ENCODE measurements at places on chromosomes 13 and 19.

DNA sequence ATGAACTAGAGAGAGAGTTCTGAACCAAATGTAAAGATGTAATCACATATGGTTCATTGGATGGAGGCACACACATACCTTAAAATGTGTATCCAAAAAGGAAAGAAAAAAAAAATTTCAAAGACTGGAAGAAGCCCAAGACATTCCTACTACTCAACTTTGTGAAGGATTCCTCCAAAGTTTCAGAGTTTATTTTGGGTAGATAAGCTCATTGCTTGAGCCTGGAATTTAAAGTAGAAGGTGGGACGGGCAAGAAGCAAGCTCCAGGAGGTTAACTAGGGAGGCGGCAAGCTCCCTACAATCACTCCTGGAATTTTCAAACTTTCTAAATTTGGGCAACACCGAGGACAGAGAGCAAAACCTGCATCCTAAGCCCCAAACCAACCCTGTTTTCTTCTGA, 1.9 kb downstream of the TSHZ3 start:
- DNase-seq = no peak

DNA sequence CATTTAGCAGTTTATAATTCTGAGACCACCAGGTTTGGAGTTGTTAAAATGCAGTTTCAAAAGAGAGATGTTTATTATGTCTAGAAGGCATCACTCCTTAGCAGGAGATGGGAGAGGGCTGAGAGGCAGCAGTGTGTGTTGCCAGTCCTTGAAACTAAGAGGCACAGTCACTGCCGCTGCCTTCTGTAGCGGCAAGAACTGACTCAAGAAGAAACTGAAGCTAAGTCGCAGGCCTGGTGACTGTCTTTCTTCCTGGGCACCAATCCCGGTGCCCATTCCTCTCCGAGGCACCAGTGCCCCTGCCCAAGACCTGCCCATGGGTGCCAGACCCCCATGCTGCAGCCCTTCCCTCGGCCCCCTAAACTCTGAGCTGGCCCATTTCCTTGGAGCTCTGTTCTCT, 20.1 kb downstream of the N4BP2L1 start:
- DNase-seq = no peak

DNA sequence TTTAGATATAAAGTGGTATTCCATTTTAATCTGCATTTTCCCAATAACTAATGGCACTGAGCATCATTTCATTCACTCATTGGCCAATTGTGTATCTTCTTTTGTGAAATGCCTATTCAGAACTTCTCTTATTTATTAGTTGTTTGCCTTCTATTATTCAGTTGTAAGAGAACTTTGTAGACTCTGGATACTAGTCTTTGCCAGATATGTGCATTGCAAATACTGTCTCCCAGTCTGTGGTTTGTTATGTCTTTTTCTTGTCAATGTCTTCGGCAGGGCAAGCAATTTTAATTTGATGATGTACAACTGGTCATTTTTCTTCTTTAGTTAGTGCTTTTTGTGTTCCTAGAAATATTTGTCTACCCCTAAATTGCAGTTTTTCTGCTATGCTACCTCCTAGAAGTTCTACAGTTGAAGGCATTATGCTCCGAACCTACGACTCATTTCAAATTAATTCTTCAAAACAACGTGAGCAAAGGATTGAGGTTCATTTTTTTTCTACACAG, 115.9 kb downstream of the TSHZ3 start:
- no peak for DNase-seq

- no peak for DNase-seq
These were observed 1.8 kb downstream of the ZFR2 start for GRCh38 chr19:3866910-3867638.

DNA sequence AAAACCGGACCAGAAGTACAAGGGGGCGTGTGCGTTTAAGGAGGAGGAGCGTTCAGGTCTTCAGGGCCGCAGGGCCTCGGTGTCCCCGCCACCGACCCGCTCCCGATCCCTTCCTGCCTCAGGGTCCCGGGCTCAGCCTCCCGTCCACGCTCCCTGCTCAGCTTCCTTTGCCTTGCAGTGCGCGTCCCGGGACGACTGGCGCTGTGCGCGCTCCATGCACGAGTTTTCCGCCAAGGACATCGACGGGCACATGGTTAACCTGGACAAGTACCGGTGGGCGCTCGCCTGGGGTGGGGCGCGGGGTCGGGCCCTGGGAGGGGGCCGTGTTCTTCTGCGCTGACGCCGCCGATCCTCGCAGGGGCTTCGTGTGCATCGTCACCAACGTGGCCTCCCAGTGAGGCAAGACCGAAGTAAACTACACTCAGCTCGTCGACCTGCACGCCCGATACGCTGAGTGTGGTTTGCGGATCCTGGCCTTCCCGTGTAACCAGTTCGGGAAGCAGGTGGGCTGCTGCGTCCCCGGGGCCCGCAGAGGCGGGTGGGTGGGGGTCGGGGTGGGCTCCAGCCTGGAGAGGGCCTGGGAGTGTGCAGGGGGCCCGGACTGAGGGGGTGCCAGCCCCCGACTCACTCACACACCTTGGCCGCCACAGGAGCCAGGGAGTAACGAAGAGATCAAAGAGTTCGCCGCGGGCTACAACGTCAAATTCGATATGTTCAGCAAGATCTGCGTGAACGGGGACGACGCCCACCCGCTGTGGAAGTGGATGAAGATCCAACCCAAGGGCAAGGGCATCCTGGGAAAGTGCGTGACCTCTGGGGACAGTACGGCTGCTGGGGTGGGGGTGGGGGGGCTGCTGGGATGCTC, 1.4 kb downstream of the GPX4 start:
- no peak for DNase-seq

- DNase-seq = no peak
These were observed 94.2 kb downstream of the ZDHHC20 start for GRCh38 chr13:21364916-21365315.

DNA sequence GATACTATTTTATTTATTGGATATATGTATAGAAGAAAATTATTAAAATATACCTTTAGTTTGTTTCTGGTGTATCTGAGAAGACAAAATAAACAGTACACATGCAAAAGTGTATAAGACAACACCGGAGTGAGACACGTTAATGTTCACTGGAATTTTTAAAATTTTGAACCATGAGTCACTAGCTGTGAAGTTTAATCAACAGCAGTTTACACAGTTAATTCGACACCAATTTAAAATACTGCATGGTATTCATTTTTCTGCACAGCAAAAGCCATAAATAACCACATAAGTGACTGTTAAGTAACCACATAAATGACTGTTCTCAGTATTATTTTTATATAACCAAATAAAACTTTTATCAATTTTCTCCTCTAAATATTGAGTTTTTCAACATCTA, 418.7 kb upstream of the NBEA start:
- no peak for DNase-seq

GRCh38 chr13:66835040-66835628, 395.0 kb downstream of the PCDH9 start:
- DNase-seq = no peak

DNA sequence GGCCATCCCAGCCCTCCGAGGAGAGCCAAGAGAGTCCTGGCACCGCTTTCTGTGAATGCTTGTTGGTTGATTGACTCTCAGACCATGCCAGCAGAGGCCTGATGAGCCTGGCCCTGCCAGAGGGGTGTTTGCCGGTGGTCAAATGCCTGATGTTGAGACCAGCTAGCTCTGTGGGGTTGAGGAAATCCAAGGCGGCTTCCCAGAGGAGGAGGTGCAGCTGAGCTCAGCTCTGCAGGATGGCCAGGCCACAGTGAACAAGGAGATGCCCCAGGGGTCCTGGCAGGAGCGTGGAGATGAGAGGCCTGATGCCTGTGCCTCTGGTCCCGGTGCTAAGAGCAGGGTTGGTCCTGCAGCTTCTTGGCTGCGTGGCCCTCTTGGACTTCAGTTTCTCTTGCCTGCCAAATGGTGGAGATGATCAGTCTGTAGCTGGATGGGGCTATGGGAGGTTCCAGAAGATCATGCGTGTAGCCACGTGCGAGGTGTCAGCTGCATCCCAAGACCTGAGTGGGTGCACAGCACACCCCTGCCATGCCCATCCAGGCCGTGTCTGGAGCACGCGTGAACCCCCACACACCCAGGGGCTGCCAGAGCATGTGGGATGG, 16.8 kb downstream of the NFIC start:
- DNase-seq = no peak

GRCh38 chr13:25067064-25067463, 28.9 kb upstream of the PABPC3 start:
- DNase-seq = no peak

GRCh38 chr13:35961002-35961401, 170.2 kb downstream of the DCLK1 start:
- no peak for DNase-seq

DNA sequence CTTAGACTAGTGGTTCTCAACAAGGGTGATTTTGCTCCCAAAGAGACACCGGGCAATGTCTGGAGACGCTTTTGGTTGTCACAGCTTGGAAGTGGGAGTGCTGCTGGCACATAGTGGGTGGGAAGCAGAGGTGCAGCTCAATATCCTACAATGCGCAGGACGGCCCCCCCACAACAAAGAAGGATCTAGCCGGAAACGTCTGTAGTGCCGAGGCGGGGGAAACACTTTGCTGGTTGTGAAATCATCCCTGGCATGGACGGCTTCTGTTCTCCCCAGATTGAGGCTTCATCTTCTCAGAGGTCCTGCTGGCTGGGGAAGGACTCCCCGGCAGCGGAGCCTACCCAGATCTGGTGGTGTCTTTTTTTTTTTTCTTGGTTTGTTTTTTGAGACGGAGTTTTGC, 13.4 kb upstream of the SYT5 start:
- DNase-seq = no peak

- no peak for DNase-seq
These were observed 25.0 kb downstream of the ERCC5 start for GRCh38 chr13:102870677-102871415.

DNA sequence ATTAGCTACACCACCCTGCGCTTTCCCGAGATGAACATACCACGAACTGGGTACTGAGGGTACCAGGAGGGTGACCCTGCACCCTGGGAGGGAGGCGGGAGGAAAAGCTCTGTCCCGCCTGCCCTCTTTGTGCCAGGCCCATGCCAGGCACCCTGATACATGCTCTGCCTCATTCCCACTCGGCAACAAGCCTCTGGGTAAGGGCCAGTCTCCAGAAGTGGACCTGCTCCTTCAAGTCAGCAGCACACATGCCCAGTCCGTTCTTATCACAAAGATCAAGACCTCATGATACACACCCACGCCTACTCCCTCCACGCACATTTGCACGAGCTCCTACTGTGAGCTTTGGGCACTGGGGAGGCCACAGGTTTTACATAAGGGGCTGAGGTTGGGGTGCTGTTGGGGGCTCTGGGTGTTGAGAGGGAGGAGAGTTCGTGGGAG, 2.0 kb upstream of the FFAR1 start:
- DNase-seq = no peak

GRCh38 chr19:31054430-31054829, 294.8 kb downstream of the TSHZ3 start:
- peak; percentile 0 for DNase-seq

GRCh38 chr13:51096131-51096530, 14.9 kb downstream of the C13orf42 start:
- DNase-seq = no peak

DNA sequence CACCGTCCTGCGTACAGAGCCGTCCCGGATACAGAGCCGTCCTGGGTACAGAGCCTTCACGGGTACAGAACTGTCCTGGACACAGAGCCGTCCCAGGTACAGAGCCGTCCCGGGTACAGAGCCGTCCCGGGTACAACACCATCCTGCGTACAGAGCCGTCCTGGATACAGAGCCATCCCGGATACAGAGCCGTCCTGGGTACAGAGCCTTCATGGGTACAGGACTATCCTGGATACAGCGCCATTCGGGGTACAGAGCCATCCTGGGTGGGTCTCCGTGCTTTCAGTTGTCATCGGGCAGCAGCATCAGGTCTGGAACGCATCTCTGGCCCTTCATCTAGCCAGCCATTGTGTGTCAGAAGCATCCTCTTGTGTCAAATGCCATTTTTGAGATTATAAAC, 222.3 kb upstream of the SOX1 start:
- no peak for DNase-seq

- no peak for DNase-seq
These were observed 8.5 kb downstream of the UBXN6 start for GRCh38 chr19:4449022-4449638.

GRCh38 chr13:91311491-91311890, 36.0 kb upstream of the MIR17HG start:
- DNase-seq = no peak

DNA sequence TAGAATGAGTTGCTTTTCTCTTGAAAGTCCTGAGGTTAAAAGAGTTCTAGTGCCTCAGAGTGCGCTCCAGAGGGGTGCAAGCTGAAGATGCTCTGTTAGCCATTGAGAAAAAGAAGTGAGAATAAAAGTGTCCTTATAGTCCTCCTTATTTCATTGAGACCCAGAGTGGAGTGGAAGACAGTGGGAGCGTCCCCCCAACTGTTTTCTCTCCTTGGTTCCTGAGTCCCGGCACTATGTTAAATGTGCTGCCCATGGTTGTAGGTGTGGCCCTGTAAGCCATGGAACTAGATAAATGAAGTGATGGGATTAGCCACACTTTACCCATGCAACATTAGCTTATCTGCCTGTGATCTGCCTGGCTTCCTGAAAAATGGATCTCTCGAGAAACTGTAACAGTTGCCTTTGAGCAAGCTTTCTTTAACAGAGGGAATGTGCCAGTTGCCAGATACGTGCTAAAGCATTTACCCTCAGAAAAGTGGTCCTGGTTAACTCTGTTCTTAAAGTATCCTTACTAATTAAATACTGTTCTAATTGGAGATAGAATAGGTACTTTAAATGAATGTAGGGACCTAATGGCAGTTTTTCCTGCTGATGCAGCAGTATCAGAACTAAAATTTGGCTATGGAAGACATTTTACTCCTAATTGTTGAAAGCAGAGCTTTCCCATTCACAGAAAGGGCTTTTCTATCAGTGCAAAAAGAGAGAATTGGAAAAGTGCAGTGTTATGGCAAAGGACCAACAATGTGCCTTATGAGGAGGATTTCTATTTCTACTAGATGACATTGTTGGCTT, 21.4 kb upstream of the PSG9 start:
- DNase-seq = no peak

DNA sequence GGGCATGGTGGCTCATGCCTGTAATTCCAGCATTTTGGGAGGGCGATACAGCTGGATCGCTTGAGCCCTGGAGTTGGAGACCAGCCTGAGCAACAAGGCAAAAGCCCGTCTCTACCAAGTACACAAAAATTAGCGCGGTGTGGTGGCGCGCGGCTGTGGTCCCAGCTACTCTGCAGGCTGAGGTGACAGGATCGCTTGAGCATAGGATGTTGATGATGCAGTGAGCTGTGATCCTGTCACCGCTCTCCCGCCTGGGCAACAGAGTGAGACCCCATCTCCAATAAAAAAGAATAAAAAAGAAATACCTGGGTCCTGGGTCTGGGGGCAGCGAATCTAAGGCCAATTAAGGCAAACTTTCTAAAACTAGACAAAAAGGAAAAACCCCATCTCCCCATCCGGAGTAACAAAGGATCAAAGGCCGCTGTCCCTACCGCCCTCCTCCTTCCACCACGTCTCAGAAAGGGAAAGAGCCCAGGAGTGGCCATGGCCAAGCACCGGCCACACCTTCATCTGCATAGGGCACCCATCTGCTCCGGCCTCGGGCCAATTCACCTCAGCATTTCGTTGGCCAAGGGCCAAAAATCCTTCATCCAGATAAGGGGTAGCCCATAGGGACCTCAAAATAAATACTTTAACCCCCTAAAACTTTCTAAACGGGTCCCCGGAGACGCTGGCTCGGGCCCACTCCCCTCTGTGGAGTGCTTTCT, 851 bp downstream of the ZNF320 start:
- DNase-seq = no peak

- no peak for DNase-seq
These were observed 28.4 kb downstream of the RASA3 start for GRCh38 chr13:114103801-114104654.

Data from activated CD8-positive, alpha-beta memory T cell treated with anti-CD3 and anti-CD28 coated beads for 1 hour (primary cell).